ENCODE measurements at places on chromosomes 7 and 10. TPM values are rescaled to one million over a fixed set of nuclear protein-coding genes. Genes with fewer than 3 reads are reported as not detected.

CPED1 gene
- total RNA-seq = 4.8 TPM

LZTS2 gene
- 25.6 TPM for total RNA-seq

PPP1R9A gene
- total RNA-seq = 38.2 TPM

BHLHA15 gene
- total RNA-seq = 1.6 TPM

PSD gene
- total RNA-seq = 0.35 TPM

UBTD1 gene
- 13.7 TPM for total RNA-seq

LRGUK gene
- not detected for total RNA-seq

OR9A2 gene
- not detected for total RNA-seq

CHRM2 gene
- not detected for total RNA-seq

ATRNL1 gene
- total RNA-seq = 10.8 TPM

All from gastrocnemius medialis (tissue), 4 donors.